ENCODE measurements at places on chromosomes 5 and 9.
A peak's percentile ranks its signal among the peaks of the same experiment; 100 is the strongest.

- DNase-seq: no peak
Measured at GRCh38 chr9:124209279-124209678, 48.5 kb upstream of the NEK6 start.

DNA sequence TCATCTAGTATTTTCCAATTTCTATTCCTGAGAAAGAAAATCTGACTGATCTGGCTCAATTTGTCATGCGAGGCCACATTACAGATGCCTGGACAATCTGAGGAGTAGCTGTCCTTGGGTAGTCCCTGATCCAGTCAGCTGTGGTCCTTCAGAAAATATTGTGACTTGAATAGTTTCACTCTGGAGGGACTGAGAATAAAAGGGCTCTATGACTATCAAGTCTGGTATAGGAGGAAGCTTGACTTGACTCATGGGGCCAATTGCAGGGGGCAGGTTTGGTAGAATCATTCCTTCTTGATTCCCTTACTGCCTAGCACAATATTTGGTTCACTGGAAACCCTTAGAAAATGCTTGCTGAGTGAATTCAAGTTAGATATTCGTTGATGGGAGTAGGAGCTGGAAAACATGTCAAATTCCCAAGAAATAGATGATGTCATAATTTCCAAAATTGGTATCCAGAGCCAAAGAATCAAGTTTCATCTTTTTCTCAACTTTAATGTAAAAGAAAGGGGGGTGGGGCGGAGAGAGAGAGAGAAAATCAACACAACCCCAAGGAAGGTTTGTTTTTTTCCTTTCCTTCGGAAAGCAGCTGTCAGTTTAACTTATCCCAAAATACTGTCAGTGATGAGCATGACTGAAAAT lies 32.4 kb upstream of the STX17 start:
- DNase-seq: no peak

- DNase-seq: no peak
Measured at GRCh38 chr5:72394688-72395087, 74.5 kb downstream of the PTCD2 start.

DNA sequence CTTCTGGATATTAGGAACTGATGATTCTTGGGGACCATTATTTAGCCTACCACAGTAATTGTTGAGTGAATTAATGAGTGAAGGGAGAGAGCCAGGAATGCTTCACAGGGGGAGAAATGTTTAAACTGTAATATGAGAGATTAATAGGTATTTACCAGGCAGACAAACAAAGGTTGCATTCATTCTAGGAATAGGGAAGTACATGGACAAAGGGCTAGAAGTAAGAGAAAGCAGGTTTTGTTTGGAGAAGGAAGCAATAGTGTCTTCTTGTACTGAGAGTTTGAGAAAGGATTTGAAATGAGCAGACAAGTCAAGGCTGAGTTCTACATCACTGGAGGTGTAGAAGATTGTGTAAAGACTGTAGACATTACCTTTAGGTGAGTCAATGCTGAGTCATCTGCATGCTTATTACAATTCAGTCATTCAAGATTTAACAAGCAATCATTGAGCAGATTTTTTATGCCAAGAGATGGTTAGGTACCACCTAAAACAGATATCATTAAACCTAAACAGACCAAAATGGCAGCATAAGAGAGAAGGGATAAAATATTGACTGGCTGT lies 8.0 kb downstream of the TAF1L start:
- DNase-seq: no peak

GRCh38 chr5:157464519-157465171 lies 4.6 kb downstream of the NIPAL4 start:
- peak; percentile 74 for DNase-seq

- no peak for DNase-seq
Measured at GRCh38 chr5:15526413-15526812, 26.4 kb downstream of the FBXL7 start.

- DNase-seq: no peak
Measured at GRCh38 chr5:32170303-32171151, 3.6 kb downstream of the GOLPH3 start.

- no peak for DNase-seq
Measured at GRCh38 chr9:129182625-129183494, 4.8 kb upstream of the IER5L start.

DNA sequence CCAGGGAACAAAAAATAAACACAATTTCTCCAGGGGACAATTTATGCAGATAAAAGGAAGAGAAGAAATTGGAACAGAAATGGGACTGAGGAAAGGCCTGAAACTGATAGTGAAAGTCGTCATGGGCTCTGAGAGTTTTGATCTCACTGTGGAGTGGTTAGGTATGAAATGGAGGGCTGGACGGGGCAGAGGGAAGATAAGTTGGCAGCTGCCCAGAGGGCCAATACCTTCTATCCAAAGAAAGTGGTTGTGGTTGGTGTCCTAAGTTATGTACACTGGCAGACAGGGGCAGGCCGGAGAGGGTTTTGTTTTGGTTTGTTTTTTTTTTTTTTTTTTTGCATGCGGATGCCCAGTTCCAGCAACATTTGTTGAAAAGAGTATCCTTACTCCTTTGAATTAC lies 46.1 kb downstream of the ZNF618 start:
- no peak for DNase-seq

- DNase-seq: no peak
Measured at GRCh38 chr5:90843443-90843842, 284.8 kb downstream of the ADGRV1 start.

DNA sequence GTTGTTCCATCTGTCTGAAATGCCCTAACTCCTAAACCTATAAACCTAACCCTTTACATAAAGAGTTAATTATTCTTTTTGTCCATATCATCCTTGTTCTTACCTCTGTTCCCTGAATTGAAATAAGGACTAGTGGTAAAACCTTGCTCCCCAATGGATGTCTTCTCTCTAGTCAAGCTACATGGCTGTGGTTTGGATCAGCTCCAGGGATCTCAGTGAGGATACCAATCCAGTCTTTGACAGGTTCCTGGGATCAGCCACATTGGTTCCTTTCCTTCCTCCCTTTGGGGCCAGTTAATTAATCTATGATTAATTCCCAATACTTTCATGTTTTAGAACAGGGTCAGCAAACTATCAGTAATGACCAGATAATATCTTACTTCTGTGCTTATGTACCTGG lies 151.6 kb downstream of the SIL1 start:
- DNase-seq: no peak

DNA sequence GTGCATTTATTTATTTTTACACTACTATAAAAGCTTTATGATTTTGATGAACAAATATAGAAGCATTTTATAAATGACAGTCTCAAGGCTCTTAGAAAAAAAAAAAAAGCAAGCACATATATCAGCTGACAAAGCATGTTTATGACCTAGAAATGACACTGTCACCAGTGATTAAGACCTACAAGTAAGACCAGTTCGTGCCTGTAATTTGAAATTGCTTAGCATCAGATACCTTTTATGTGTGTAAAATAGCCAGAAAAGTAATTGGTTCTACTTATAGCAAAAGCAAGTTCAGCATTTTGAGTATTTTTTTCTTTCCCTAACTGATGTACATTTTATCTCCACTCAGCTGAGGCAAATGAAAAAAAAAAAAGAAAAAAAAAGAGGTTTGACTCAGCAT lies 808.4 kb downstream of the CDH18 start:
- DNase-seq: no peak

DNA sequence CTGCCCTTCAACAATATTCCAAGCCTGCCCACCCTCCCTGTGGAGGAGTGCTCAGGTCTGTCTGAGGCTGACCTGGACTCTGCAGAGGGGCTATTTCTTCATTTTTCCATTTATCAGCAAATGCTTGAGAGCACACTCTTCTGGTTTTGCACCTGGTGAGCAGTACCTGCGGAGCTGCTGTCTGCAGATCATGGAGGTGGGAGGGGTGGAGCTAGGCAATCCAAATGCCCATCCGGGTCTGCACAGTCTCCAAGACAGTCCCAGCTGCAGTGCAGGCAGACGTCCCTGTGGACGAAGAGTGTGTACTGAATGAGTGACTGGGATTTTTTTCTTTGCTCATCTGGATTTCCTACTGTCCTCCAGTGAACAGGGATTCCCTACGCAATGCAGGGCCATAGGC lies 239.8 kb downstream of the IRX2 start:
- DNase-seq: no peak

DNA sequence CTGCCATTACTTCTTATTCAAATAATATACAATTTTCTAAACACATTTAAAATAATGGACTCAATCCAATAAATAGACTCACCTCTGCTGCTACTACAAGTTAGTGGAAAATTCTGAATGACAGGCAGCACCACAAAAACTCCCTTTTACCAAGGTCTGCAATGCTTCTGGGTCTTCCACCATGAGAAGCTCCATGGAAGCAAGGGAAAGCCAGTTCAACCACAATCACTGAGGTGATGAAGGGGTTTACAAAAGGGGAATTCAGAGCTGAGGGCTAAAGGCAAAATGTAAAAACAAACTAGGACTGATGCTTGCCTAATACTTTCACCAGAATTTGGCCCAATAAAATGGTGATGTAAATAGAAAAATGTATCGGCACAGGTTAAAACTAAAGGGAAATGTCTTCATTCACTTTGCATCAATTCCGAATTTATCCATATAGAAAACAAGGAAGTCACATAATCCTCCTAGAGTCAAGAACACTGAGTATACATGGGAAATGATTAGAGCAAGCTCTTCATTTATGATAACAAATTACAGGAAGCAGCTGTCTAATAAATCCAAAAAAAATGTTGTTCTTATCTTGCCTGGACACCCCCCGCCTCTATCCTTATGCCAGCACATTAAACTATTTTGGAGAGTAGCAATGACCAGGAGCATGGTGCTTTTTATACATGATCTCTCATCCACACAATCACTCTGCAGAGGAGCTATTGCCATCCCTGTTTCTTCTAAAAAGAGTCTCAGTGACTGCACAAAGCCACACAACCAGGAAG lies 66.3 kb upstream of the NFIB start:
- DNase-seq: no peak

DNA sequence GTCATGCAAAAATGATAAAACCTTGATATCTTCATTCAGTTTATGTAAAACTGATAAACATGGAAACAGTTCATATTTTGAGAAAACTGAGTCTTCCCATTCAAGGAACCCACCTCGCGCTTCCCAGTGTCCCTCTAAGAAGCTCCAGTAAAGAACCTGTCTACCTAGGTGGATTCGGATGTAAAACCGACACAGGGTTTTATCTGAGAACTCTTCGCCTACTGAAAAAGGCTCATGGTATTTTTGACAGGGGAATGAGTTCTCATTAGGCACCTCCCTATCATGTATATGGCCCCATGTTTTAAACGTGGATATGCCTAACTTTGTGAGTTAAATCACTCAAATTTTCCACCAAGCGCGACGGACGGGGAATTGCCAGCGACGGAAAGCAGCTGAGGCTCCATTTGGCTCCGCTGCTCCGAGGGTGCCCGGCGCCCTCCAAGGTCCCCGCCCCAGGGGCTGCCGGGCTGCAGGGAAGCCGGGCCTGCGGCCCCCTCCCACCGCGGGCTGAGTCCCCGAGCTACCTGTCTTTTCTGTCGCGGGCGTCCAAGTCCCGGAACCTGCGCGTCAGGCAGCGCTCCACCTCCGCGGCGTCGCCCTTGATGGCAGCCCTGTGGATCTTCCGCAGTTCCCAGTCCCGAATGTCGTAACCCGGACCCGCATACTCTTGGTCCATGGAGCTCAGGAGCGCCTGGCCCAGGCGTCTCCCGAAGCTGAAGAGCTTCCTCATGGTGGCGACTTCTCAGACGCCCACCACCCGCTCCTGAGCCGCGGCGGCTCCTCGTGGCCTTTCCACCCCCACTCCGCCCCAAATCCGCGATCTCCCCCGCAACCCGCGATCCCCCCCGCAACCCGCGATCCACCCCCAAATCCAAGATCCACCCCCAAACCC lies 594 bp downstream of the ANKRD18A start:
- DNase-seq: peak; percentile 38

DNA sequence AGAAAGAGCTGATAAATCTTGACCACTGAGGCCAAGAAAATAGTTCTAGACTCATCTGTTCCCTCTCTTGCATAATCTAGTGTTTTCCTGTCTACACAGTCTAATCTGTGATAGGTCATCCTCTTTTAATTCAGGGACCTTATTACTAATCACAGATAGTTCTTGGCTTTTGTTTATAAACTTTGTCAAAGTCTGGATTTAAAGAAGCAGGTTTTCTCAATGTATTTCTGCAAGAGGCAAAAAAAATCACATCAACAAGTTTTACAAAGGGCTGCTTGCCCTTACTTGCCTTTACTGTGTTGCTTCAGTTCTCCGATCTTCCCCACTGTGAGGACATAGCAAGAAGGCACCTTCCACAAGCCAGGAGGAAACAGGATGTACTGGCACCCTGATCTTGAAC lies 43.9 kb upstream of the MTAP start:
- DNase-seq: no peak

DNA sequence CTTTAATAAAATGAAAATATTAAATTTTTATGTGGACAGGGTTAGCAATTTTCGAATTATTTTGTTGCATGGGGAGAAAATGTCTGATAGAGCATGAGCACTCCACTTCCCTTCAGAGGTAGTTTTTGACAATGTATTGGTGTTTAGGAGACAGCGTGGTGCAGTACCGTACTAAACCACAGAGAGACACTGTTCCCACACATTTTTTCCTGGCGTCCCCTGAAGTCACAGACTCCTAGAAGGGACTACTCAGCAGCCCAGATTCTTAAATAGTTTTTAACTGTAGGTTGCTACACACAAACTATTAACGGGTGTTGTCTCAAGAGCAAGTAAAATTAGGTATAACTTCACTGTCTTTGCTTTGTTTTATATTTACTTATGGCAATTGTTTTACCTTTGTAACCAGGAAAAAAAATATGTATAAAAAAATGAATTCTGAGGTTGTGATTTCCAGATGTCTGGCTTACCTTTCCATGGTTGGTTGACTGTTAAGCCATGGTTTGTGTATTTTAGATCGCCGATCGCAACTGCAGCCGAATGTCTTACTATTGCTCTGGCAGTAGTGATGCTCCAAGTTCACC lies 171.2 kb downstream of the DOCK8 start:
- DNase-seq: peak; percentile 21

- DNase-seq: no peak
Measured at GRCh38 chr5:96350678-96351077, 82.4 kb downstream of the PCSK1 start.
